CD4-positive, CD25-positive, alpha-beta regulatory T cell (primary cell): ENCODE measurements at places on chromosomes 6 and 20. TPM values are rescaled to one million over a fixed set of nuclear protein-coding genes. Genes with fewer than 3 reads are reported as not detected.

- DNase-seq, result no peak
Measured at GRCh38 chr6:104884867-104885517, 25.3 kb upstream of the HACE1 start.

- DNase-seq, result no peak
Measured at GRCh38 chr6:28922004-28922820, 1.6 kb downstream of the TRIM27 start.

- DNase-seq, result no peak
Measured at GRCh38 chr6:47810885-47811284, 29.1 kb downstream of the OPN5 start.

DNA sequence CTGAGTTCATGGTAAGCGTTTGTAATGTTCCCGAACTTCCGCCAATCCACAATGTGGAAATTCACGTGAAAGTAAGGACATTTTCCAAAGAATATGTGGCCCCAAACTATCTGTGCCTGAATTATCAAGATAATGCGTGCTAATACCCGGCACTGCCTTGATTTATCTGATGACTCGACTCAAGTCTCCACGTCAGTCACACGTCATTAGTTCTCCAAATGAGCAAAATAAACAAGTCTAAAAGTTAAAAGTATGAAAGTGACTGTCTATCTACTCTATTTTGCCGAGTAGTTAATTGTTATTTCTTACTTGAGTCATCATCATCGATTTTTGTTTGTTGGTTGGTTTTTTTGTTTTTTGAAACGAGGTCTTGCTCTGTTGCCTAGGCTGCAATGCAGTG lies 21.7 kb upstream of the FOXC1 start:
- DNase-seq, result no peak

- no peak for DNase-seq
Measured at GRCh38 chr6:128508588-128509296, 11.7 kb downstream of the PTPRK start.

- DNase-seq, result no peak
Measured at GRCh38 chr6:156954816-156955215, 177.6 kb downstream of the ARID1B start.

- DNase-seq, result no peak
Measured at GRCh38 chr6:10382322-10382721, 32.6 kb downstream of the TFAP2A start.

DNA sequence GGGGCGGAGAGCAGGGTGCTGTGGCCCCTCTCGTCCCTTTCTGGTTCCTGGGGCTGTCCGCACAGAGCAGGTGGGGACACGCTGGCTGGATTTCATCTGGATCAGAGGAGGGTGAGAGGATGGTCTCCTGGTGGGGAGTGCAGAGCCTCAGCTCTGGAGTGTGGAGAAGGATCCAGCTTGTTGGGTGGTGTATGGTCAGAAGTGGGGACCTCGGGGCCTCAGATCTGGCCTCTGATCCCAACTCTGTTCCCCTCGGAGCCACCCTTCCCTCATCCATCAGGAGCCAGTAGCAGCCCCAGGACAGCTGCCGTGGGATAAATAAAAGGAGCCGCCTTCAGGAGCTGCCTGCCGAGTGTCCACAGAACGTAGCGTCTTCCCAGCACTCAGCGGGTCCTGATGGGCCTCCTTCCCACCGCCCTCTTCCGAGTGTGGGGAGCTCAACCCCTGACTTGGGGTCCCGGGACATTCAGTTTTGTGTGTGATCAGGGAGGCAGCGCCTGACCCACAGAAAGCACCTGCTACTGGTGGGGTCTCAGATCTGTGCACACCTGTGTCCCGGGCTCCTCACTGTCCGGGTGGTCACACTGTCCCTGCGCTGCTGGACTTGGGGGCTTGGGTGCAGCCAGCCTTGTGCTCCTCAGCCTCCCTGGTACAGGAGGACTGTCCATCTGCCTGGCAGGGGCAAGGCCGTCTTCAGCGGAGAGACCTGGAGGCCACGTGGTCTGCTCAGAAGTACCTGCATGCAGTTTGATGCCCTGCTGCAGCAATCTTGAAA lies 25.4 kb upstream of the BHLHE23 start:
- no peak for DNase-seq

GRCh38 chr20:14583413-14583812 lies 246.0 kb upstream of the FLRT3 start:
- no peak for DNase-seq

DNA sequence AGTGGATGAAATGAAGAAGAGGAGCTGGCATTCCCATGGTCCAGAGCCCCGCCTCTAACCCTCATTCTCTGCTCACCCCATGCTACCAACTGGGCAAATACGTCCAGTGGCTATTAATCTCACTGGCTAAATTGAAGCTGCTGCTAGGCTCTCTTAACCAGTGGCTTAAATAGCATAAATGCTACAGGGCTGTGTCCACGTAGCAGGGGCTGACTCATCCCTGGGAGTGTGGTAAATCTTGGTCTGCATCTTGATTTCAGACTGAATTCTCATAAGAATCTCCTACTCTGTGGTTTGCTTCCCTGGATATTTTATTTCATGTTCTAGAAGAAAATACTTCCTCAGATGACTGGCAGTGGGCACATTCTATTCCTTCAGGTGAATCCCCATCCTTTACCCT lies 193.1 kb upstream of the ARG1 start:
- DNase-seq, result no peak

GRCh38 chr20:36926653-36927200 lies 24.8 kb downstream of the SAMHD1 start:
- no peak for DNase-seq

GRCh38 chr6:99606656-99607415 lies at the start of gene PRDM13:
TSS of gene PRDM13 (plus strand) at chr6:99606833. CDS start at chr6:99607035, 202 bp downstream.
- no peak for DNase-seq

CRISP1 gene
- not detected for total RNA-seq

GRCh38 chr6:144286503-144287393 lies 1.6 kb downstream of the UTRN start:
- no peak for DNase-seq

CPXM1 gene
- total RNA-seq, result 1.2 TPM
